Muscle of leg (tissue), 16 donors: ENCODE measurements at places on chromosomes 3 and 15.

- no peak overlapping the region for H3K4me3 ChIP-seq
- H3K36me3 ChIP-seq, result no peaks in the 10 kb centered on the region
- H3K4me1 ChIP-seq, result no peaks in the 10 kb centered on the region
Measured at GRCh38 chr3:34533451-34533850, 735.0 kb downstream of the PDCD6IP start.

DNA sequence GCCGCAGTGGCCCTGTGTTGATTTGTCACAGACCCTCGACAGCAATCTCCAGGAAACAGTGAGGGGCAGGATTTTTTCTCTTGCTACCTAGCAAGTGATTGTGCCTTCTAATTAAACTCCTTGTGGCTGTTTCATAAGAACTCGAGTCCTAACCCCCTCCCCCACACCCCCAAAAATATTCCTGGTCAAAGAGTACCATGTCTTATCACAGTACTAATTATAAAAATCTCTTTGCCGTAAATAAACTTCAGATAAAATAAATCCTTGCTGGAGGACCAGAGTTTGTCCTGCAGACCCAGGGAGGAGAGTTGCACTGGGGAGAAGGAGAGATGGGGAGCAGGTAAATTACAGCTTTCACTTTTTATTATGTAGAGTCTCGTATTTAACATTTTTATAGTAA, 64.3 kb downstream of the FAM174B start:
- no peak overlapping the region for H3K4me3 ChIP-seq
- no peaks in the 10 kb centered on the region for H3K27me3 ChIP-seq
- H3K27ac ChIP-seq, result no peak overlapping the region
- H3K36me3 ChIP-seq, result no peaks in the 10 kb centered on the region

- no peak for DNase-seq
- no peaks in the 10 kb centered on the region for H3K4me1 ChIP-seq
- H3K27ac ChIP-seq, result no peak overlapping the region
- no peaks in the 10 kb centered on the region for H3K36me3 ChIP-seq
Measured at GRCh38 chr3:17339132-17339575, 403.3 kb downstream of the TBC1D5 start.

- H3K4me3 ChIP-seq, result no peak overlapping the region
- peak; percentile 33 for DNase-seq
- H3K27me3 ChIP-seq, result no peaks in the 10 kb centered on the region
- no peak overlapping the region for H3K27ac ChIP-seq
- peaks cover 18% of the 10 kb centered on the region for H3K4me1 ChIP-seq
- H3K36me3 ChIP-seq, result no peaks in the 10 kb centered on the region
Measured at GRCh38 chr3:178718995-178719635, 182.9 kb downstream of the KCNMB2 start.

DNA sequence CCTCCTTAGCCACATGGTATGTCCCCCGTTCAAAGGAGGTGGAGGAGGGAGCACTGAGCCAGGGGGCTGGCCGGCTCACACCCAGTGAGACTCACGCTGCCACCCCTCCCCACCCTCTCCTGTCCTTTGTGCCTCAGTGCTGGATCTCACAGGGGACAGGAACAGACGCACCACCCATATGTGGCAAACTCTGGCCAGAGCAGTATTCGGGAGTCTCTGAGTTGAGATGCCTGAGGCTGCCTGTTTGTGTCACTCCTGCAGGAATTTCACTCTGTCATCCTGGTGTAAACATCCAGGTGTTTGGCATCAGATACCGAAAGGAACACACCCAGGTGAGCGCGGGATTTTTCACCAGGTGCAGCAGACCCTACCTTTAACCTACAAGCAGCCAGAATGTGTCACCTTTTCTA, 25.7 kb downstream of the RGMA start:
- H3K27me3 ChIP-seq, result no peaks in the 10 kb centered on the region
- peaks cover 82% of the 10 kb centered on the region for H3K4me1 ChIP-seq
- H3K4me3 ChIP-seq, result no peak overlapping the region
- peak overlapping the region; percentile 67 for H3K27ac ChIP-seq
- no peak for DNase-seq
- peaks cover 56% of the 10 kb centered on the region for H3K36me3 ChIP-seq

DNA sequence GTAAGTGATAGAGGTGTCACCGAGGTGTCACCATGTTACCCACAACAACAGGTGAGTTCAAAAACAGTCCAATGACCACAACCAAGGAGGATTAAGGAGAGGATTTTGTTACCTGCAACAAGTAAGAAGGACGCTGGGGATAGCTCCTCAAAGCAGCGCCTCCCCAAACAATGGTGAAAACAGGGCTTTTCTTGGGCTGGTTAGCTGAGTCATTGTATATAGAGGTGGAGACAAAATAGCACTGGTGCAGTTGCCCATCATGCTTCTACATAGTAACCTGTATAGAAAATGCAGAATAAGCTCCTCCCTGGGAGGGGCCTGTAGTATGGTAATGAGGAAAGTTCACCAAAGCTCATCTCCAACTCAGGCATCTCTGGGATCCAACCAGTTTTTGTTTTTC, 116.9 kb upstream of the EIF1B start:
- DNase-seq, result no peak
- no peaks in the 10 kb centered on the region for H3K36me3 ChIP-seq
- H3K4me1 ChIP-seq, result no peaks in the 10 kb centered on the region
- H3K4me3 ChIP-seq, result no peak overlapping the region
- no peaks in the 10 kb centered on the region for H3K27me3 ChIP-seq
- no peak overlapping the region for H3K27ac ChIP-seq

GRCh38 chr3:117003501-117003900, 293.9 kb downstream of the TUSC7 start:
- no peaks in the 10 kb centered on the region for H3K36me3 ChIP-seq
- H3K27ac ChIP-seq, result no peak overlapping the region
- DNase-seq, result no peak
- H3K4me3 ChIP-seq, result no peak overlapping the region
- H3K27me3 ChIP-seq, result no peaks in the 10 kb centered on the region

GRCh38 chr15:73747847-73748590, 5.1 kb downstream of the INSYN1 start:
- peaks cover 26% of the 10 kb centered on the region for H3K4me1 ChIP-seq
- no peak overlapping the region for H3K4me3 ChIP-seq
- DNase-seq, result no peak
- no peak overlapping the region for H3K27ac ChIP-seq
- H3K36me3 ChIP-seq, result no peaks in the 10 kb centered on the region

- peaks cover 72% of the 10 kb centered on the region for H3K36me3 ChIP-seq
- peaks cover 40% of the 10 kb centered on the region for H3K4me1 ChIP-seq
- H3K27me3 ChIP-seq, result no peaks in the 10 kb centered on the region
- peak overlapping the region; percentile 62 for H3K27ac ChIP-seq
Measured at GRCh38 chr3:129567176-129567705, 24.3 kb downstream of the H1-8 start.

DNA sequence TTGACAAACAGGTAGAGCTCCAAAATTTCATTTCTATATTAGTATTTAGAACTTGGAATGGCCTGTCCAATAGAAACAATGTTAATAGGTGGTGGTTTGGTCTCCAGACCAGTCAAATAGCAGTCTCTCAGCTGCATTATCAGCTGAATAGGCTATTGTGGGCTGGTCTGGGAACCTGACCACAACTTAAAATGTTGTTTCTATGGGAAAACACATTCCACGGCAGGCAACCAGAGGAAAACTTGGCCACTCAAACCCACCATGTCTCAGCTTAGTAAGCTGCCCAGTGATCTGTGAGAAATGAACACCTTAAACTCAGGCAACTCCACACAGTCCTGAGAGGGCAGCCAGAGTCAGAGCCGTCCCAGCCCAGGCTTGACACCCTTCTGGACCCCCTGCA, 20.4 kb downstream of the FBN1 start:
- peaks cover 2% of the 10 kb centered on the region for H3K36me3 ChIP-seq
- no peaks in the 10 kb centered on the region for H3K27me3 ChIP-seq
- no peak for DNase-seq
- H3K27ac ChIP-seq, result no peak overlapping the region
- no peak overlapping the region for H3K4me3 ChIP-seq
- H3K4me1 ChIP-seq, result peaks cover 8% of the 10 kb centered on the region

DNA sequence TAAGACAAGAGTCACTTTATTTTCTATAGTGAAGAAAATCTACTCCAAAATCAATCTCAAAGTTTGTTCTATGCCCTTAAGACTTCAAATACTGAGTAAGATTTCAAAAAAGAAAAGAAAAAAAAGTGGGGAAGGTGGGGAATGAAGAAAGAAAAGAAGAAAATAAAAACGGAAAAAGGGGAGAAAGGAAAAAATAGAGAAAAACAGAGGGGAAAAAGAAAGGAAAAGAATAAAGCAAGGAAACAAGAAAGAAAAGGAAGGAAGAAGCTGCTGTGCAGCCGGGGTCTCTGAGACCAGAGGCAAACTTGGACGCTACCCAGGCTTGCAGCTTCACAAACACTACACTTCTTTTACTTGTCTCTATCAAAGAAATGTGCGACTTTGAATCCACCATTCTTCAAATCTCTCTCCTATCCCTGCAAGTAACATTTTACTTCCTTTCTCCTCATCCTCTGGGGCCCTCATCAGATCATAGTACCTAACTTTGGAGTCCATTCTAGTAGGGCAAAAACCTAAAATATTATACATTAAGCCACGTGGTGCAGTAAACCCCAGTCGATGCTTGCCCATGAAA, 279.8 kb downstream of the FOXP1 start:
- peak; percentile 43 for DNase-seq
- H3K27ac ChIP-seq, result no peak overlapping the region
- H3K4me1 ChIP-seq, result peaks cover 6% of the 10 kb centered on the region
- no peaks in the 10 kb centered on the region for H3K36me3 ChIP-seq

- H3K4me3 ChIP-seq, result no peak overlapping the region
- peak; percentile 39 for DNase-seq
- no peaks in the 10 kb centered on the region for H3K36me3 ChIP-seq
- no peaks in the 10 kb centered on the region for H3K27me3 ChIP-seq
- no peak overlapping the region for H3K27ac ChIP-seq
Measured at GRCh38 chr15:67444100-67444499, 76.8 kb upstream of the C15orf61 start.

GRCh38 chr3:30672959-30673358, 66.6 kb downstream of the TGFBR2 start:
- H3K4me3 ChIP-seq, result no peak overlapping the region
- peaks cover 40% of the 10 kb centered on the region for H3K36me3 ChIP-seq
- no peaks in the 10 kb centered on the region for H3K4me1 ChIP-seq
- no peak overlapping the region for H3K27ac ChIP-seq

- no peaks in the 10 kb centered on the region for H3K36me3 ChIP-seq
- H3K4me3 ChIP-seq, result no peak overlapping the region
- DNase-seq, result no peak
Measured at GRCh38 chr15:29490747-29491471, 221.3 kb upstream of the NSMCE3 start.

- peaks cover 2% of the 10 kb centered on the region for H3K4me1 ChIP-seq
- H3K36me3 ChIP-seq, result peaks cover 3% of the 10 kb centered on the region
- DNase-seq, result no peak
- H3K27ac ChIP-seq, result no peak overlapping the region
Measured at GRCh38 chr3:36514171-36514570, 133.9 kb downstream of the STAC start.

GRCh38 chr3:112136959-112137693, 4.1 kb upstream of the GCSAM start:
- peaks cover 8% of the 10 kb centered on the region for H3K4me1 ChIP-seq
- no peak overlapping the region for H3K4me3 ChIP-seq

DNA sequence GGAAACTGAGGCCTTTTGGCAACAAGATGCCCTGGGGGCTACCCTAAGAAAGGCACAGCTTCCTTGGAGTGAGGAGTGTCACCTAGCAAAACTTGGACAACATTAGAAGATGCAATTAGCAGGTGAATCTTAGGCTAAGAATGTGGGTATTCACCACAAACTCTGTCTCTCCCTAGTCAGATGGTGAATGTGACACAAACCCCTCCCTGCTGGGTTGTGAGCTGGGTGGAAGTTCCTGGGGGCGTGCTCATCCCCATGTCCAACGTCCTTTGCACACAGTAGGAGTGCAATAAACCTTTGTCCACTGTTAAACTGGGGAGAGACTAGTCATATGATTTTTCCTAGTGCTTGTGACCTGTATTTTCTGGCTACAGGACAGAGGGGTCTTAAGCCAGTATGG, 67.1 kb upstream of the SH3GL3 start:
- no peak overlapping the region for H3K4me3 ChIP-seq
- no peak overlapping the region for H3K27ac ChIP-seq
- peaks cover 10% of the 10 kb centered on the region for H3K4me1 ChIP-seq
- no peak for DNase-seq

DNA sequence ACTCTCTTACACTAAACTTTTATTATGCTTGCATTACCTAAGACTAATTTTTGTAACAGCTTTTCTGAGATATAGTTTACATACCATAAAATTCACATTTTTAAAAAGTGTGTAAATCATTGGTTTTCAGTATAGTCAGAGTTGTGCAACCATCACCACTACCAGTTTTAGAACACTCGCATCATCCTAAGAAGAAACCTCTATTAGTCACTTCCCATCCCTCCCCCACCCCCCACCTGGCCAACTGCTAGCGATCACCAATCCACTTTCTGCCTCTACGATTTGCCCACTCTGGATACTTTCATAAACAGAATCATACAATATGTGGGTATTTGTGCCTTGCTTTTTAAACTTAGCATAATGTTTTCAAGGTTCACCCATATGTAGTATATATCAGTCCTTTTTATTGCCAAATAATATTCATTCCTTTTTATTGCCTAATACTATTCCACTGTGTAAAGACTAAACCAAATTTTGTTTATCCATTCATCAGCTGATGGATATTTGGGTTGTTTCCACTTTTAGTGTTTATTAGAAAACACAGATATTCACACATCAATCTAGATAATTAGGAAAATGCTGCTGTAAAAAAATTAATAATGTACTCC, 23.0 kb downstream of the UBP1 start:
- no peak overlapping the region for H3K4me3 ChIP-seq
- H3K36me3 ChIP-seq, result peaks cover 21% of the 10 kb centered on the region
- no peaks in the 10 kb centered on the region for H3K4me1 ChIP-seq
- H3K27ac ChIP-seq, result no peak overlapping the region

DNA sequence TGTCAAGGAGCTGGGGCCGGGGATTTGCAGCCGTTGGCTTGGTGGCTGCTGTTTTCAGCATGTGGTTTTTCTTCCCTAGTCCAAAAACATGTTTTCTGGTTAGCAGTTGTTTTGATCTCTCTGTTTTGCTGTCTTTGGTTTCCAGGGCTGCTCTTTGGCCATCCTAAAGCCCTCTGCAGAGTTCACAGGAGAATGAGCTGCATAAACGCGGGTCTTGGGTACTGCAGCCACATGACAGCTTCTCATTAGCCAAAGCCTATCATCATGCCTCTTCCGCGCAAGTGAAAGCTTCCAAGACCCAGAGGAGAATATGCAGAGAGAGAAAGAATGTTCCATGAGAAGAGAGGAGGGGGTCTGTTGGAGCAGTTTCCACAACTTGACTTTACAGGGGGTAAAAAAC, 138.5 kb downstream of the NTRK3 start:
- no peak overlapping the region for H3K27ac ChIP-seq
- DNase-seq, result no peak
- H3K4me1 ChIP-seq, result peaks cover 20% of the 10 kb centered on the region
- H3K36me3 ChIP-seq, result no peaks in the 10 kb centered on the region

GRCh38 chr3:127787571-127788365, 34.5 kb downstream of the MGLL start:
- peak; percentile 69 for DNase-seq
- H3K4me3 ChIP-seq, result no peak overlapping the region
- no peaks in the 10 kb centered on the region for H3K27me3 ChIP-seq
- H3K36me3 ChIP-seq, result no peaks in the 10 kb centered on the region
- H3K27ac ChIP-seq, result peak overlapping the region; percentile 79
- peaks cover 81% of the 10 kb centered on the region for H3K4me1 ChIP-seq

- peaks cover 18% of the 10 kb centered on the region for H3K36me3 ChIP-seq
- H3K27ac ChIP-seq, result no peak overlapping the region
- H3K27me3 ChIP-seq, result no peaks in the 10 kb centered on the region
- no peak for DNase-seq
- H3K4me3 ChIP-seq, result no peak overlapping the region
Measured at GRCh38 chr15:29698030-29698701, 124.1 kb downstream of the TJP1 start.
